ENCODE measurements at places on chromosomes 2 and 18. TPM values are rescaled to one million over a fixed set of nuclear protein-coding genes. Genes with fewer than 3 reads are reported as not detected.

Gene DTNA
- total RNA-seq: 19.1 TPM

- no peaks in the 10 kb centered on the region for H3K36me3 ChIP-seq
- H3K27me3 ChIP-seq: no peaks in the 10 kb centered on the region
- no peak overlapping the region for H3K4me3 ChIP-seq
These were observed 288.5 kb downstream of the PDE11A start for GRCh38 chr2:177783835-177784744.

DNA sequence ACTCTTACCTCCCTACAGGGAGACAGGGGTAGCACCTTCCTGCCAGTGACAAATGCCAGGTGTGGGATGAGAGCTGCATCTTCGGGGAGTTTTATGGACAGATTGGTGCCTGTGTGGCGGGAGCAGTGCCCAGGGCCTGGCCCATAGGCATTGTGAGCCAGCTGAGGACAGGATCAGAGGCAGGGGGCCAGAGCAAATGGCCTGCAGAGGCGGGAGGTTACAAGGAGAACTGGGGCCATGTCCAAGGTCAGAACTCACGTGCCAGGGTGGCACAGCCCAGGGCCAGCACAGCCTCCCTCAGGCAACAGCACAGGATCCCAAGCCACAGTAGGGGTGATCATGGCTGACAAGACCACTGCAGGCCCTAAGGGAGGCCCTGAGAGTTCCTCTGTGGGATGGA lies 40.2 kb upstream of the MCFD2 start:
- peaks cover 71% of the 10 kb centered on the region for H3K36me3 ChIP-seq
- no peak overlapping the region for H3K4me3 ChIP-seq
- no peak for DNase-seq
- no peaks in the 10 kb centered on the region for H3K4me1 ChIP-seq
- peak overlapping the region; percentile 72 for H3K27ac ChIP-seq

DNA sequence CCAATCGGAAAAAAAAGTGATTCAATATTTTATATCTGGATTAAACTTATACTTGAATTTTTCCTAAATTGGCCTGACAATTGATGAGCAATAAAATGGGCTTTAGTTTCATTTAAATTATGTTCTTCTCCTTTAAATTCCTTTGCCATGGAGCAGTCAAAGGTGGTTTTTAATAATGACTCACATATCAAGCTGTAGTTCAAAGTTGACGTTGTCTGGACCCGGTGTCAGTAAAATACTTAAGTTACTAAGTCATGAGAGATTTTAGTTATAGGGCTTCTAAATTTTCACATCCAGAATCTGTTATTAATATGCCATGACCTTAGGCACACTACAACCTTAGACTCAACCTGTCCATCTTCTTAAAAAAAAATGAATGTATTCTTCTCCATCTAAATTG lies 62.5 kb downstream of the CDH2 start:
- no peaks in the 10 kb centered on the region for H3K4me1 ChIP-seq
- no peak overlapping the region for H3K27ac ChIP-seq
- no peaks in the 10 kb centered on the region for H3K36me3 ChIP-seq
- no peak overlapping the region for H3K4me3 ChIP-seq
- DNase-seq: no peak

DNA sequence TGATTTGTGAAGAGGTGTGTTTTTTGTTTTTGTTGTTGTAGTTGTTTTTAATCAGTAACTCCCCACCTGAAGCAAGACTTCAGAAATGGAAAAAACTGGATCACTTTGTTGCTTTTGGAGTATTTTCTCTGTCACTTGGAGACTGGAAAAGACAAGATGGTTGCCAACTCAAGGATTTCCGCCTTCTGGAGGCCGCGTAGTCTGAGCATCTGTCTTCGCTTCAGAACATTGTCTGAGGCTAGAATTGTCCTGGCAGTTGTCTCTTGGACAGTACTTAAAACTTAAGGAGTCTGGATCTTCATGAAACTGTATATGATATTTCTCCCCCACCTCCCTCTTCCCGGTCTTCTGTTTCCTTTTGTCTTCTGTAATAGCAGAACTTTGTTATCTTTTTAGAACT lies 67.7 kb downstream of the ARHGAP28 start:
- no peak overlapping the region for H3K4me3 ChIP-seq
- H3K4me1 ChIP-seq: no peaks in the 10 kb centered on the region
- no peaks in the 10 kb centered on the region for H3K27me3 ChIP-seq
- no peak for DNase-seq

GRCh38 chr18:34978533-34978893 lies 62.7 kb upstream of the MAPRE2 start:
- no peaks in the 10 kb centered on the region for H3K27me3 ChIP-seq
- peaks cover 22% of the 10 kb centered on the region for H3K4me1 ChIP-seq
- peak overlapping the region; percentile 66 for H3K4me3 ChIP-seq
- peak overlapping the region; percentile 52 for H3K27ac ChIP-seq
- H3K36me3 ChIP-seq: no peaks in the 10 kb centered on the region

Gene ITGB6
- 124 TPM for total RNA-seq

Gene DNAH6
- total RNA-seq: 4.0 TPM

Gene DSC3
- under 0.01 TPM for total RNA-seq

Gene CRYGC
- not detected for total RNA-seq

Measured in upper lobe of left lung (tissue), 6 donors.